ENCODE measurements at places on chromosomes 1 and 21.

DNA sequence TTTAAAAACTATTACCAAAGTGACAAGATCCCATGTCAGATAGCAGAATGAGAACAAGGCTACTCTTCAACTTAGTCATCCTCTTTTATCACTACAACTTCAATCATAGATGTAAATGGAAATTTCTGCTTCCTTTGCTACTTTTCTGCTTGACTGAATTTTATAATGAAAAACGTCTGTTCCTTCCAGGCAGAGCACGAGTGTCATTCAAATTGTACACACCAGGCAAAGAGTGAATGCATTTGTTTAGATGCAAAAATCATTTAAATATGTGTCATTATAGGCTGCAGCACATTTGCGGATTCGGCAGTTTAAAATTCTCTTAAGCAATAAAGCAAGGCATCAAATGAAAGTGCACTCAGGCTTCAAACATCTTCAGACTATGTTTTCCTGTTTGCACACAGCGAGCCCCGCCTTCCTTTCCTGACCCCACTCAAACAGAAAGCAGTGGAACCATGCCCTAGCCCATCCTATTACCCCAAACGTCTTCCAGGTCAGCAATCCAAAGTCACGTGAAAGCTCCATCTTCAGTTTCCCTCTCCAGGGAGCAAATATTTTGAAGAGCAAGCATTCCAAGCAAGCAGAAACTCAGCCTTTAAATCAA is 99.6 kb downstream of the APP start:
- DNase-seq, result no peak

- DNase-seq, result no peak
These were observed 144.9 kb downstream of the CD247 start for GRCh38 chr1:167373398-167373797.

GRCh38 chr1:11046625-11047365 is at the start of gene MASP2:
MASP2 (minus strand) TSS chr1:11047239; CDS start chr1:11047207, 32 bp downstream.
- DNase-seq, result no peak

GRCh38 chr1:41802532-41803501 is 115.9 kb downstream of the HIVEP3 start:
- DNase-seq, result no peak

- no peak for DNase-seq
These were observed 44.8 kb upstream of the ABCG1 start for GRCh38 chr21:42174173-42174572.

- DNase-seq, result no peak
These were observed 335.7 kb upstream of the NCAM2 start for GRCh38 chr21:20662514-20662913.

DNA sequence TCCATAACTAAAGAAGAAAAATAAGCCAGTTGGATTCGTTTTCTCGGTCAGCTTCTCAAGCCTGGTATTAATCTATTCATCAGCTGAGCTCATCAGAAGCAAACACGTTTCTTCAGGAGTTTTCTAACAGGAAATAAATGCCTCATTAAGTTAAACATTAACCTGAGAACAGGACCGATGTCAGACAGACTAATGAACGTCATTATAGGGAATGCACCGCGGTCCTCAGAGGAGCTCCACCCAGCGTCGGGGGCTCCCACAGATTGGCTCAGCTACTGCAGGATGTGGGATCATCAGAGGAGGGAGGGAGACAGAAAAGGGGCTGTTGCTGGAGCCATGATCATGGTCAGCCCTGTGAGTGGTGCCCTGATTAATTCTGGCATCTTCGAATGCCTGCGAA is 615.4 kb downstream of the PTPRU start:
- no peak for DNase-seq

- DNase-seq, result no peak
These were observed 145.4 kb downstream of the GALNT2 start for GRCh38 chr1:230212405-230212936.

- peak; percentile 65 for DNase-seq
These were observed 8.8 kb upstream of the GUCA2A start for GRCh38 chr1:42173155-42173933.

GRCh38 chr1:171494076-171494475 is 8.7 kb downstream of the PRRC2C start:
- no peak for DNase-seq

Measured in NCI-H1417 (cell line).